ENCODE measurements at places on chromosomes 4 and X.

GRCh38 chr4:154502111-154502510, 10.5 kb upstream of the DCHS2 start:
- DNase-seq = no peak

DNA sequence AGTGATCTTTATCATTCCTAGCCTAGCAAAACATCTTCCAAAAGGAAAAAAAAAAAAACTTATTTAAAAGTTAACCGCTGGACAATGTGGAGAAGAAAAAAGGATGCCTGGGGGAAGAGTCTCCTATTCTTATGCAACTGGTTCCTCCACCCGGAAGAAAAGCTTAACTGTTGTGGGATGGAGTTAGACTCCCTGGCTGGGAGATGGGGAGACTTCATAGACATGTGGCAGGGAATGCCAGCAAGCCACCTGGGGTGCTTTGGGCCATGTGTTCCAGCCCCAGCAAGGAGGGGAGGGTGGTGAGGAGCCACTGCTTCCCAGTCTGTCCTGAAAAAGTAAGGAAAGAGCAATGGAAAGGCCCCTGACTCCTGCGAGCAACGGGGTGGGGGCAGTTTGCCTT, 119.4 kb upstream of the SPIN4 start:
- DNase-seq = no peak

DNA sequence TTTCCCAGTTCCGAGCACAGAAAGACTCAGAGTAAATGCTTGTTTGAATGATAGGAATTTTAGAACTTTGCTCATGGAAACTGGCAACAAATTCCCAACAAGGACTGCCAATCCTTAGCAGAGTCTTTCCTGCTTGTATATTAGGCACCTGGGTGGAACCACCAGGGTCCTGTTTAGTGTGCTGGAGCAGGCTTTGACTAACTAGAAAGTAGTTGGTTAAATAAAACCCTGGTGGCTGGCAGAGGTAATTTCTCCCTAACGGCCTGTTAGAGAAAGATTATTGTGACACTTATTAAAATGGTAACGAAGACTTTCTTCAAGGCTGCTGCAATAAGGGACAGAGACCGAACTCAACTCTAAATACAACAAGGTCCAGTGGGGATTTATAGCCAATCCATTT, 103.6 kb upstream of the TEX13D start:
- no peak for DNase-seq

- no peak for DNase-seq
Observed at GRCh38 chr4:59374416-59374815, 1825.7 kb upstream of the ADGRL3 start.

DNA sequence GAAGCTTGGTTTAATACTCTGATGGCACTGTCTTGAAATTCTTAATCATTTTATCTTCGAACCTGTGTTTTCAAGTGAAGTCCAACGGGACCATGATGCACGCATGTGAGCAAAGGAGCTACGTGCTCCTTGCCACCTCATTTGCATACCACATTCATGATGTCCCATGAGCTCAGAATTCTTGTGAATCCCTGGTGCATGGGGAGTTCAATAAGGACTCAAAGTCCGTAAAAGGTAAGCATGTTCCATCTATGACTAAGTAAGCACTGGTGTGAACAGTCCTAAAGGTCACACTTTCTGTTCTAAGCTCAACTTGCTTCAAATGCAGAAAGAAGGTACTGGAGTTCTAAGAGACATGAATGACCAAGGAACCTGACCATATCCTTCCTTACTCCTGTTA, 13.1 kb upstream of the GPM6B start:
- DNase-seq = no peak

DNA sequence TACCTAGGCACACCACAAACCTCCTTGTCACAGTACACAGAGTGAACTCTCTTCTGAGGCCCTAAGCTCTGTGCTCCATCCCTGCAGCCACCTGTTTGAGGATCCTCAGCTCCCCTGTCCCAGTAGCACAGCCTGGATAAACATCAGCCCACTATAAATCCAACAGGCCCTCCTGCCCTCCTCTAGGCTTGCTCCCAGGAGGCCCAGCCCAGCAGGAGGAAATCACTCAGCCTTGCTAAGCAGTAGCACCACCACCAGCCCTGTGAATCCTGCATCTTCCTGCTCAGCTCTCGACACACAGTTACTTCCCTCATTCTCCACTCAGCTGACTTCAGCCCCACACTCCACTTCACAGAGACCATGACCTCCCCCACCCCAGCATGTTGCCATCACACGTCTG, 273.9 kb downstream of the BCOR start:
- no peak for DNase-seq

GRCh38 chr4:110639207-110640090, 16.6 kb upstream of the PITX2 start:
- peak; percentile 9 for DNase-seq

DNA sequence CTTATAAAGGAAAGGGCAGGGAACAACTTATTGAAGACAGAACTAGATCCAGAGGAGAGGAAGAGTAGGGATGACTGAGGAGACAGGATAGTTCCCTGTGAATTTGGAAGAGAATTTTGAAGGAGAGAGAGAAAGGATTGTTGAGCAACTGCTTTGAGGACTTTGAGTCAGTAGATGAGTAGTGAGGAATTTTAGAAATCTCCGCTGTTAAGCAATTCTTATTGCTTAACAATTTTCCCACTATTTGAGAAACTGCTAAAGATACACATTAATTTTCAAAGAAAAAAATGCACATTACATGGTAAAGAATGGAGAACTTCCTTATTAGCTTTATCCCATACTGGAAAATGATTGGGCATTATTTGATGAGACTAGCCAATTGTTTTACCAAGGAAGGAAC, 116.3 kb upstream of the NRK start:
- DNase-seq = no peak

- no peak for DNase-seq
Observed at GRCh38 chr4:36332023-36332781, 50.8 kb downstream of the DTHD1 start.

- DNase-seq = no peak
Observed at GRCh38 chr4:1984406-1985191, 24.2 kb downstream of the NELFA start.

DNA sequence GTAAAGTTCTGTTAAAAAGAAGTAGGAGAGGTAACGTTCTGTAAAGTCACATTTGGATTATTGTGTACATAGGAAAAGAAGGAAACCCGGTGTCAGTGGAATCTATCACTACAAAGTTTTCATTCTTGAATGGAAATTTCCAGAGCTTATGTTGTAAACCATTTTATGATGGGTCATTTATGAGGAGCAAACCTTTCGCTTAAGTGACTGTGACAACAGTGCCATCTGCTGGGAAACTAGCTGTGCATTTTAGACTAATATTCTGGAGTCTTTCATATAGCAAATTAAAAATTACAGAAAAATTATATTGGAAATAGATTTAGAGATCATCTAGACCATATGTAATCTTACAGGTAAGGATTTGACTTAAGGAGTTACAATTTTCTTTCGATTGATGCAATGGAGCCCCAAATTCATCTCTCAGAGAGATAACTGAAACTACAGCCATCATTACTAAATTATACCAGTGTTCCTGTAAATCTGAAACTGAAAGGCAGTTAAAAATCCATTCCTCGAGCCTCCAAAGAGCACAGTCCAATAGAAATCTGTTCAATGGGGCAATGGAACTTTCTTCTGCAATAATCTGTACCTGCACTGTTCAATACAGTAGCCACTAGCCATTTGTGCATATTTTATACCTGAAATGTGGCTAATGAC, 26.9 kb downstream of the ASB9 start:
- DNase-seq = no peak

- no peak for DNase-seq
Observed at GRCh38 chr4:57318703-57319102, 208.5 kb upstream of the IGFBP7 start.

GRCh38 chr4:105147553-105148161, 981 bp downstream of the TET2 start:
- DNase-seq = peak; percentile 38

DNA sequence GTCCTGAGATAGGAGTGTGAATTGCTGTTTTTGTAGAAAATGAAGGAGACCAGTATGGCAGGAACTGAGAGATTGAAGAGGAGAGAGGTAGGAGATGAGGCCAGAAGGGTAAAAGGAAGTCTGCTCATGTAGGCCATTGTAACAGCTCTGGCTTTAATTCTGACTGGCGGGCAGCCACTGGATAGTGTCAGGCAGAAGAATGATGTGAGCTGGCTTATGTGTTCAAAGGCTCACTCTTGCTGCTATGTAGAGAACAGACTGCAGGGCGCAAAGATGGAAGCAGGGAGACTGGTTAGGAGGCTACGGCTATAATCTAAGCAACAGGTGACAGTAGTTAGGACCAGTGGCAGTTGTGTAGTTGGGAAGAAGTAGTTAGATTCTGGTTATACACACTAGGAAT, 160.2 kb upstream of the FGF13 start:
- DNase-seq = no peak

DNA sequence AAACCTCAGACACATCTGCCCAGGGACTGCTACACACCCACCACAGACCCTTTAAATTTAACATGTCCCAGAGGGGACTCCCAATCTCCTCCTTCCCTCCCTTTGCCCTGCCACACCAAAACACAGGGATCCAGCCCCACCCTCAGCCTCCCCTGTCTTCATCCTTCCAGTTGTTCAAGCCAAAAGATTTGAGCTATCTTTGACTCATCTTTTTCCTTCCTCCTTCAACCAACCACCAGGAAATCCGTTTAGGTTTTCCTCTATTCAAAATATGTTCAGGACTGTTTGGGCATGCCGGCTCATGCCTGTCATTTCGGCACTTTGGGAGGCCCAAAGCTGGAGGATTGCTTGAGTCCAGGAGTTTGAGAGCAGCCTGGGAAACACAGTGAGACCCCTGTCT, 6.9 kb upstream of the STK32B start:
- DNase-seq = no peak

DNA sequence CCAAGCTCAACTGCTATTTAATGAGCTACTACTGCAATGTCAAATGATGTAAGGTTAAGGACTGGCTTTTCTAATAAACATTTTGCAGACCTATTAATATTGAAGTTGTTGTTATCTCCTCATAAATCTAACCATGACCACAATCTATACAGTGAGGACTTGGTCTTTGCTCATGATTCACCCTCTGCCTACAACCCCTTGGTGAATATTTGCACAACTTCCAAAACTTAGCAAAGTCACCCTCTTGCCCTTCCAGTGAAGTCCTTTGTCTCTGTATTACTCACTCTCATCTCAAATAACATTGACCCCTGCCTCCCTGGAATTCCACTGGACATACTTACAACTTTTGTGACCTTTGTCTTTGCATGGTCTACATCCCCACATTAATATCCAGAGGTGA, 204.5 kb downstream of the KCNIP4 start:
- DNase-seq = no peak

DNA sequence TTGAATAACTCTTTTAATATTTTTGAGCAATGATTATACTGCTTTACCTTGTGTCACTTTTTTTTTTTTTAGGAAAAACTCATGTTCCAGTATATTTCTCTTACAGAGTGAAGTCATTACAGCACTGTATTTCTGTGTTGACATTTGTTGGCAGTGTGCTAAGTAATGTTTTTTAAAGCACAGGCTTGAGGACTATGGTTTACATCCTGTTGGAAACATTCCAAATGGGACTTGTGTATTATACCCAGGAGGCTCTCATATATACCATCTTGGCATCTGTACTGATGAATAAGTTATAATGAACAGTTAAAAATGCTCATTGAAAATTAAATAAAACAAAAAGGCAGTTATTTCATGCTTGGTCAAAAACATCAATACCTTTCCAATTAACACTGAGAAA, 33.8 kb downstream of the CEP44 start:
- DNase-seq = no peak

GRCh38 chrX:136021903-136022302, 36.7 kb downstream of the SLC9A6 start:
- no peak for DNase-seq

DNA sequence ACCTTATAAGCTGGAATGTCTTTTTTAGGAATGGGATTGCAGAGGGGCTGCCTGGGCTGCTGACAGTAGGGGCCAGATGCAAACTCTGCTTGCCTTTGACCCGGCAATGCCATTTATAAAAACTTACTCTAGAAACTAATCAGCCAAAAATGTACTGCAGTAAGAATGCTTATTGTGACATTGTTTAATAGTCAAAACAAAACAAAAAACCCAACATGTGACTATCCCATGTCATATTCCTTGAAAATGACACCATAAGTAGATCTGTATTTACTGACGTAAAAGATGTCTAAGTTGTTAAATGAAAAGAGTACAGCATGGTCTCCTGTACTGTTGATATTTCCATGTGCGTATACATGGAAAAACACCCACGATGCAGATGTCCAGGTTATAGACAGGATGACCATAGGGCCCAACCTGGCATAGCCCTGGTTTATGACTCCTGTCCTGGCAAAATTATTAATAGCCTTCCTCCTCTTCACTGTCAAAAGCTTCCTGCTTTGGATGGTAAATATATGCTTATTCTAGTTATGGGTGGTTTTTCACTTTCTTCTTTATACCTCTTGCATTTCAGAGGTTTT, 138.9 kb downstream of the PTTG2 start:
- no peak for DNase-seq

DNA sequence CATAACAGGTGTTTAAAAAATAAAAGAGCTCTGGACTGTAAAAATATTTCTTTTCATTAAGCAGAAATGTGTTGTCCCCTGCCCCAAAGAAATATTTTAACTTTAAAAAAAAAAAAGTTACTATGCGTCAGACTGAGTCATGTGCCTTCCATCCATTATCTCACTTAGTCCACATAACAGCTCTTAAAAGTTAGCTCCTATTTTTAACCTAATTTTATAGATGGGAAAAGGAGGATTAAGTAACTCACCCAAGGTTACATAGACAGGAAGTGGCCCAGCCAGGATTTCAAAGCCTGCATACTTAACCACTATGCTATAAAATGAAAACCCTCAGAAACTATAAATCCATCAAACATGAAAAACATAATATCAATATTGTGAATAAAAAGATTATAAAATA, 97.7 kb downstream of the MANBA start:
- DNase-seq = no peak

GRCh38 chr4:98620087-98620784, 38.2 kb downstream of the TSPAN5 start:
- DNase-seq = no peak

GRCh38 chrX:36414056-36414455, 494.5 kb downstream of the CFAP47 start:
- no peak for DNase-seq

DNA sequence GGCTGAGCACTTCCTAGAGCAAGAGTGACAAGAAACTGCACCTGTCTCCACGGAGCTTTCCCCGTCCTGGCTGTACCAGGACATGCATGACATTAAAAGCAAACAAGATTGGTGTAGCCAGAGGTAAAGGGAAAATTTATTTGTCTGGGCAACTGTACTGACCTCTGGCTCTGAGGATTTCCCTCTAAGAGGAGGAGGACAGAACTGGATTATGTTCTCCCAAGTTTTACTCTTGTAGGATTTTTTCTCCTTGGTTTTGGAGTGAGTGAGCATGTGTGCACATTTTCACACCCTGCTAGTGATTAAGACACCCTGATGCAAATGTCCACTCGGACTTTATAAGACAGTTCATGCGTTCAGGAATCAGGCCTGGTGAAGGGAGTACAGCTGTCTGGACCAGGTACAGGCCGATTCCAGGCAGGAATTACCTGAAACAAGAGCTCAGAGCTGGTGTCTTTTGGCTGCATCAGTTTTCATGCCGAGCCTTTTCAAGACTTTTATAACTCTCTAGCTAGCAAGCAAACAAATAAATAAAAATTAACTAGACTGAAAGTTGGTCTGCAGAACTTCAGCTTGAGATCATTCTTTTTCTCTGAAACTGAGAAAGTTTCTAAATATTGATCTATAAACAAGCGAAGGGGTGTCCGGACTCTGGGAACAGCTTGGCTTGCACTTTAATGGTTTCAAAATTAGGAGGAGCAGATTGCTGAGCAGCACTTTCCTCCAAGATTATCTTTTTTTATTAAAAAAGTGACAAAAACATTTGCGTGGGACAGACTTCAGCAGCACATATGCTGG, 51.3 kb upstream of the SPRY1 start:
- DNase-seq = no peak

- no peak for DNase-seq
Observed at GRCh38 chr4:78765432-78766006, 10.6 kb upstream of the BMP2K start.
